ENCODE measurements at places on chromosomes 3 and 15. TPM values are rescaled to one million over a fixed set of nuclear protein-coding genes. Genes with fewer than 3 reads are reported as not detected.

GRCh38 chr3:157566596-157566995 is 63.4 kb upstream of the VEPH1 start:
- DNase-seq = no peak

- DNase-seq = no peak
Observed at GRCh38 chr3:134761213-134761612, 33.8 kb upstream of the EPHB1 start.

DNA sequence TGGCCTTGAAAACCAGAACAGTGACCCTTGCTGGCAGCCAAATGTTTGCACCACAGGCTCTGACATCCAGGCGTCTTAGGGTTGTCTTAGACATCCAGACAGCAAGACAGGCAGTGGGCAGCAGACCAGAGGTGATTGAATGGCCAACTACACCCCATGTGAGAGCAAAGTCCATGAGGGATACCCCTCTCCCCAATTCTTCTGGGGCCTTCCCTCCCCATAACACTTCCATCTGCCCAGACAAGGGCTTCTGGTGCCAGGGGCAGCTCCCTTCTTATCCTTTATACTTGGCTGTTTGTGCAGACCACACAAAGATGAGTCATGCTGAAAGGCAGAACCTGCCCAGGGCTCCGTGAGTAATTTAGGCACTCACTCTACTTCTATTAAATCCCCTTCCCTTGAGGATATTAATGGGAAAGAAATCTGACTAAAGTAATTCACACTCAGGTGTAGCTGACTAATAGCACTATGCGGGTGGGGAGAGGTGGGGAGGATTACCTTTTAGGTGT is 257.9 kb downstream of the UACA start:
- DNase-seq = no peak

GRCh38 chr15:38707802-38708671 is 143.4 kb upstream of the RASGRP1 start:
- peak; percentile 72 for DNase-seq

- DNase-seq = no peak
Observed at GRCh38 chr15:85282504-85283115, 97.8 kb upstream of the AKAP13 start.

GRCh38 chr15:65833501-65834205 is 35.6 kb upstream of the RAB11A start:
- no peak for DNase-seq

- DNase-seq = no peak
Observed at GRCh38 chr3:13359916-13360315, 60.2 kb downstream of the NUP210 start.

- no peak for DNase-seq
Observed at GRCh38 chr3:113556946-113557335, 24.6 kb downstream of the SIDT1 start.

DNA sequence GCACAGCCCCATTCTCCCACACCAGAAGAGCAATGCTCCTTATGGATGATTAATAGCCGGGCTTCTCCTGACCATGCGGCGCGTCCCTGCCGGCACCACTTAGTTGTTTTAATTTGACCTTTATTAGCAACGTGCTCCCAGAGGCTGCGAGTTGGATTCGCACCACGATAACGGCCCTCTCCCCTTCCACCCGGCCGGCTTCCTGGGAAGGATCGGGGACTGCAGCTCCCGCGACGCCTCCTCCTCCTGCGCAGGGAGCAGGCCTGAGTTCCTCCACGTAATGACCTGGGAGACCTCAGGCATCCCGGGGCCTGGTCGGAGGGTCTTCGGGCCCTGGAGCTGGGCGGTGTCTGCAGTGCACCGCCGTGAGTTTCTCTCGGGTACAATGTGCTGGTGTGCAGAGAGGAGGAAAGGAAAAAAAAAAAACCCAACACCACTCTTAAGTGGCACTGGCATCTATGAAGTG is 243.3 kb upstream of the TOPAZ1 start:
- DNase-seq = no peak

DNA sequence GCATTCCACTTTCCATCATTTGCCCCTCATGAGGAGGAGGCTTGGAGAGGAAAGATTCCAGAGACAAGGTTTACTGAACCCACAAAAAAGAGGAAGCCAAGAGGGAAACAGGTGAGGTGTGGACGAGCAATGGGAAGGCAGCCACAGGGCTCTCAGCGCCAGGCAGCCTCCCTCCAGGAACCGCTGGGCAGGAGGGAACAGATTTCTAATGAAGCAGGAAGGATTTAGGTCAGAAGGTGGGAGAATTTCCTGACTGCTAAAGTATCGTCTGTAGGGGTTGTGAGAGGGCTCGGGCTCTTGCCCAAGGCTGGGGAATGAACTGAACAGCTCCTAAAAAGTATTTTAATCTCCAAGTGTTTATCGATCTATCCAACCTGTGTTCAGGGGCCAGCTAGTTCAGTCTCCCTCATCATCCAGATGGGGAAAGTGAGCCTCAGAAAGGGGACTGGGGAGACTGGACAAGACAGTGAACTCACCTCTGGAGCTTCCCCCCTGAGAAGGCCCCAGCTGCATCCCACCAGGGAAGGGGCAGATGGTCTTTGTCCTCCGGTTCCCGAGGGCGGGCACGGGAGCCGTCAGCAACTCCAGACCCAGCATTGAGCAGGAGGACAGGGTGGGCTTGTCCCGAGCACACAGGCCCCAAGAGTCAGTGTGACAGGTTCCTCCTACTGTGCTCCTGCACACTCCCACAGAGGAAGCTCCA is 10.5 kb downstream of the LOXL1 start:
- DNase-seq = no peak

DNA sequence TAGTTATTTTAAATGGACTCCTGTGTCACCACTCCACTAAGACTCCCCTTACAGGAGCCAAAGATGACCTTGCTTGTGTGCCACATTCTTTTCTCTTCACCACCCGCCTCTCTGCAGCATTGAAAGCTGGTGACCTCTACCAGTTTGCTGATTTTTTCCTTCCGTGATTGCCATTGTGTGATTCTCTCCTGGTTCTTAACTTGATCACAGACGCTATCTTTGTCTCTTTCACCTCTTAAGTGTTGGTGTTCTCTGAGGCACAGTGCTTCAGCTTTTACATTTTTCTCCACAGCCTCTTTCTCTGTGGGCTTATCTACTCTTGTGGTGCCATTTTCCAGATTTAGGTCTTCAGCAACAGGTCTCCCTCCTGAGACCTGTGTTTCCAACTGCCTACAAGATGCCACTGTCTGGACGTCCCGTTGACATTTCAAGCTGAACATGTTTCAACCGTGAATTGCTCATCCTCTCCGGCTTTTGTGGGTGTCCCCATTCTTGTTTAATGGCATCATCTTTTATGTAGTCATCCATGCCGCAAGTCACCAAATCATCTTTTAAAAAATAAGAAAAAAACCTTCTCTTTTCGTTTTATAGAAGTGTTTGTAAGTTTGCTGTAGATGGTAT is 26.5 kb downstream of the IQGAP1 start:
- no peak for DNase-seq

DNA sequence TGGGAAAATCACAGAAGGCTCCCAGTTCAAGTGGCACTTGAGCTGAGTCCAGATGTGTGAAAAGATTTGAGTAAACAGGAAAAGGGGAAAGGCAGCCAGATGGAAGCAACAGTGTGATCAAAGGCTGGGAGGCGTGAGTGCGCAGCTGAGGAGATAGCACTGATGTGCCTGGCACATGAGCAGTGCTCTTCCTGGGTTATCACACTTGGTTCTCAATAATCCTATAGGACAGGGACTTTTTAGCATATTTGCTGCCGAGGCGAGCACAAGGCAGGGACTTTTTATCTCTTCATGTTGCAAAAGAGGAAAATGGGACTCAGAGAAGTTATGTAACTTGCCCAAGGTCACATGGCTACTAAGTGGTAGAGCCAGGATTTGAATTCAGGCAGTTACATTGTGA is 39.6 kb downstream of the CORO2B start:
- no peak for DNase-seq

DNA sequence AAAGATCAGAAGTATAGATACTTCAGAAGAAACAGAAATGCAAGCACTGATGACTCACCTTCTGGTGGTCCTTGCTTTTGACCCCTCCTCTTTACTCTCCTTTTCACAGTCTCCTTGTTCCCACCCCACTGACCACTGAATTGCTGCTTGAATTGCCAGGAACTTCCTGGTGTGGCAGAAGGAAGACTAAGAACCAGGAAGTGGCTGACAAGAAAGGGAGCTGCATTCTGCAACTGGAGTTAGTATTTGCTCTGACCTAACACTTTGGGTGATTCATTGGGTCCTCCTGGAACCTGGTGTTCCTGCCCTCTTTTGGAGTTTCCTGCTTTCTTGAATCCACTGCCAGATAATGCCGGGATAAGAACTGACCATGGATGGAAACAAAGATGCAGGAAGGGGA is 23.0 kb downstream of the KY start:
- DNase-seq = no peak

GRCh38 chr15:80436511-80437307 is 32.5 kb downstream of the ARNT2 start:
- no peak for DNase-seq

DNA sequence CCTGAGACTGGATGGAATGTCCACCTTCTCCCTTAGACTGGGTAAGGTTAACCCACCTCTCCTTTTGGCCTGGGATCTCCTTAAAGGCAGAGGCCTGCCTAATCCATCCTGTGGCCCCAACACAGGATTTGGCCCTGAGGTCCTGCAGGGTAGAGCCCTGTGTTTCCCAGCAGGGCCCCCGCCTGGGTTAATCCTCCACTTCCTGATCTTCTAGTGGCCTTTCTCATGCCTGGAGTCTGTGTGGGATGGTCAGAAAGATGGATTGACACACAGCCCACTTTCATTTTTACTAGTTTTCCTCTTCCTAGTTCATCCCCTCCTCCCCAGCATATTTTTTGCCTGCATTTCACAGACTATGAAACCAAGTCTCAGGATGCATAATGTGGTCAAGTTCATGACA is 48.9 kb upstream of the SLC6A6 start:
- DNase-seq = no peak

- DNase-seq = peak; percentile 15
Observed at GRCh38 chr3:109728861-109729494, 391.6 kb upstream of the DPPA4 start.

DNA sequence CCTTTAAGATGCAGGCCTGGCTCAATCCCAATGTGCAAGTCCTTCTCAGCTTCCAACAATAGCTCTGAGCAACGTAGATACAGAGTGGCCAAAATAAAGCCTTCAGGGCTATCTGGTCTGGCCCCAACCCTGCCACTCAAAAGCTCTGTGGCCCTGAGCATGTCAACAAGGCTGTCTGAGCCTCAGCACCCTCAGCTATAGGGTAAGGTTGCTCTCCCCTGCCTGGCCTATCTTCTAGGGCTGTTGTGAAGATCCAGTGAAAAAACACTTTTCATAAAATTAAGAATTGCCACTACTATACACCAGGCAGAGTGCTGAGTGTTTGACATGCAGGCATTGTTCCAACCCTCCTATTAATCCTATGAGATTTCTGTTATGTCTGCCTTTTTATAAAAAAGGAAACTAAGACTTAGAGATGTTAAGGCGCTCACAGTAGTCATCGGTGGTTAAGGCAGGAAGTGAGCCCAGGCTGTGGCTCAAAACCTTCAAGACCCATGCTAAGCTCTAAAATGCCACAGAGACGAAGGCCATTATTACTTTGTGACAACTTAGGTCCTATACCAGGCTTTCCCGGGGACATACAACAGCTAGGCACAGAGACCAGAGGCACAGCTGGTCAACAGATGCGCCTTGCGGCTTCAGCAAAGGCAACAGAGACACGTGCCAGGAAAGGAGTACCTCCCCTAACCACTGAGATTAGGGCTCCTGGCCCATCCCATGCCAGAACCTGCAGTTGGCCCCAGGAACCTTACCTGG is 5.1 kb downstream of the POLG start:
- no peak for DNase-seq

DNA sequence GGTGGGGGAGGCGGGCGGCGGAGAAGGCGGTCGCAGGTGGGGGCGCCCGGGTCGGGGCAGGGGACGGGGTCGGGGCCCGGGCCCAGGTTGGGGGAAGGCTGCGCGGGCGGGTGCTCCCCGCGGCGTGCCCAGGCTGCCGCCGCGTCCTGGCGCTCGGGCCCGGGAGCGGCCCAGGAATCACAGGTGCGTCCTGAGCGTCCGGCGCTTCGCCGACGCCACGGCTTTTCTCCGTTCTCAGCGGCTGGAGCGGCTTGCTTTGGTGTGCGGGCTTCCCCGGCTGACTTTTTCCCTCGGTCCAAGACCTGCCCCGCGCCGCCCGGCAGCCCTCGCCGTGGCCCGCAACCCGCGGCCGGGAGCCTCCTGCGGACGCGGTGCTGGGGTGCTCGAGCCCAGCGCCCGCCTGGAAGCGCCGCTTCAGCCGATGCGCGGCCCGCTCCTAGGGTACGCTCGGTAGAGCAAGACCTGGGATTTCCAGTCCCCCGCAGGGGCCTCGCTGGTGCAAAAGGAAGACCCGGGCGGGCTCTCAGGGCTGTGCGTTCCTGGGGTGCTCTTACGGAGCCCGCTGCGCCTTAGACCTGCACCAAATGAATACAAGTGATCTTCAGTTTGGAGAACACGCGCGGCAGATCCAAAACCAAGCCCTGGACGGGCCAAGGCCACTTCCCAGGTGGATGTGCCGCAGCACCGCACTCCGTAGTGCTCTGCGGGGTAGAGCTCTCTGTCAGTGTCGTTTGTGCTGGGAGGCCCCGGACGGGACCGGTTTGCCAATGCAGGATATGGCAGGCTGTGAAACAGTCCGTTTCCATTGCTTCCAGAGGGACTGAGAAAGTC is 639 bp downstream of the NIPA1 start:
- DNase-seq = no peak

GRCh38 chr3:177772908-177773557 is 575.8 kb upstream of the TBL1XR1 start:
- DNase-seq = no peak

- DNase-seq = no peak
Observed at GRCh38 chr3:140501061-140501769, 176.6 kb upstream of the TRIM42 start.

DNA sequence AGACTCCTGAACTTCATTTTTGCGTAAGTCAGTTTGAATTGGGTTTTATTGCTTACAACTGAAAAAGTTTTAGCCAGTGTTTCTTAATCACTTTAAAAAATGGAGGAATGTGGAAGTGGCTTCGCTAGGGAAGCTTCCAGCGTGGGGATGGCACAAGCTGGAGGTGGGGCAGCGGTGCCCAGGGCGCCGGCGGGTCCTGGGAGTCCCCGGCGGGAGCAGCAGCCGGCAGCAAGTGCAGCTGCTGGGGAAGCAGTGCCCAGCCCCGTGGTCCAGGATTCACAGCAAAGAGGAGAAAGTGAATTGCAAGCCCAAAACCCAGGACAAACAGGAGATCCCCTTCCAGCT is 301.8 kb upstream of the PROK2 start:
- DNase-seq = no peak

GRCh38 chr15:35854316-35854715 is 308.4 kb upstream of the DPH6 start:
- DNase-seq = no peak

The CCR9 gene
- polyA plus RNA-seq = not detected

The GATM gene
- 387 TPM for polyA plus RNA-seq

The SLC2A2 gene
- polyA plus RNA-seq = not detected

The GOLGA6D gene
- 0.17 TPM for polyA plus RNA-seq

The PPP1R14D gene
- polyA plus RNA-seq = not detected

The PRKCD gene
- 5.4 TPM for polyA plus RNA-seq

The ZPLD1 gene
- polyA plus RNA-seq = not detected

The CPEB1 gene
- 0.36 TPM for polyA plus RNA-seq

The HRG gene
- polyA plus RNA-seq = not detected
